ENCODE measurements at places on chromosomes 5 and 9.

DNA sequence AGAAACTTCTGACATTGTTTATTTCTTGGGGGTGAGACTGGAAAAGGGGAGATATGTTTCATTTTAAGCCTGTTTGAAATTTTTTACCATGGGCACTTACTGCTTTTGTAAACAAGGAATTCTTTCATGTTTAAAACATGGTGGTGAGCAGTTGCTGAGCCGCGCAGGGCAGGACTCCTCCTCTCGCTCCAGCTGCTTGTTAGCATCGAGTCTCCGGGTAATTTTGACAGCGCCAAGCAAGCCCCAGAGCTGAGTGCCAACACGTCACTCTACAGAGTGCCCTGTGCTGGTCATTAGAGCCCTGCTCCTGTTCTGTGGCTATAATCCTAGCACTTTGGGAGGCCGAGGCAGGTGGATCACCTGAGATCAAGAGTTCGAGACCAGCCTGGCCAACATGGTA lies 116.5 kb upstream of the MSX2 start:
- DNase-seq, result no peak

GRCh38 chr5:78787783-78788182 lies 139.2 kb upstream of the LHFPL2 start:
- DNase-seq, result no peak

DNA sequence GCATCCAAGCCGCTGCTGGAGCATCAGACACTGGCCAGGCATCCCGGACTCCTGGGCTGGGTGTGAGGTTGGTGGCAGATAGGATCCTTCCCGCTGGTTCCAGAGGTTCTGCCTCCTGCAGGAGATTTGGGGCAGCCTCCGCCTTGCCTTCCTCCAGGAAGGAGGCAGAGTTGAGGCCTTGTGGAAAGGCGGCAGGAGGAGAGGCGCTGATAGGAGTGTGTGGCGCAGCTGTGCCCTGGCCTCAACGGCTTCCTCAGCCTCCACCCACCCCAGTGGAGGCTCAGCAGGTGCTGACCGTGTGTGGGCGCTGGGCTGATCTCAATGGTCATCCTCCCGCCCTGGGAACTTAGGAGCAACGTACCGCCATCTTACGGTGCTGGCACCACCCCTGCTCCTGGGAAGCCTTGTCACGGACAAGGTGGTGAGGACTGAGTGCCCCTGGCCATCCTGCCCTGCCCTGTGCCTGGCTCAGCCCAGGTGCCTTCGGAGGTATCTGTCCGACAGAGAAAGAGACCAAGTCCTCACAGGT lies 10.2 kb downstream of the NCS1 start:
- no peak for DNase-seq

DNA sequence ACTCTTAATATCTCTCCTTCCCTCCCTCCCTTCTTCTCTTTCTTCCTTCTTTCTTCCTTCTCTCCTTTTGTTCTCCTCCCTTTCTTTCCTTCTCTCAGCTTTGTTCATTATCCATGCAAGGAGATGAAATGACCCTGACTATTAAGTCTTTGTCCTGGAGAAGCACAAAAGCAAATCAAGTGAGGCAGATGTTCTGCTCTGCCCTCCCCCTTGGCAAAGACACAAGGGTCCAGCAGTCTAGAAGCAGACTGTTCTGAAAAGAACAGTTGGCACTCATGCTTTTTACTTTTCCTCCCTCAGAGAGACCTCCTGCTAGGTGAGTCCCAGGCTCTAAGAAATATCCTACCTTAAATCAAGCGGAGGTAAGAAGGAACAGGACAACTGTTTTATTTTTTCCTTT lies 1067.6 kb upstream of the DMAC1 start:
- DNase-seq, result no peak

- DNase-seq, result no peak
Measured at GRCh38 chr5:88952344-88952743, 69.4 kb upstream of the MEF2C start.

- DNase-seq, result no peak
Measured at GRCh38 chr5:54148067-54148845, 162.1 kb downstream of the ARL15 start.

GRCh38 chr5:38780945-38781344 lies 64.9 kb upstream of the OSMR start:
- DNase-seq, result no peak

- no peak for DNase-seq
Measured at GRCh38 chr5:138778234-138778633, 25.0 kb downstream of the CTNNA1 start.

DNA sequence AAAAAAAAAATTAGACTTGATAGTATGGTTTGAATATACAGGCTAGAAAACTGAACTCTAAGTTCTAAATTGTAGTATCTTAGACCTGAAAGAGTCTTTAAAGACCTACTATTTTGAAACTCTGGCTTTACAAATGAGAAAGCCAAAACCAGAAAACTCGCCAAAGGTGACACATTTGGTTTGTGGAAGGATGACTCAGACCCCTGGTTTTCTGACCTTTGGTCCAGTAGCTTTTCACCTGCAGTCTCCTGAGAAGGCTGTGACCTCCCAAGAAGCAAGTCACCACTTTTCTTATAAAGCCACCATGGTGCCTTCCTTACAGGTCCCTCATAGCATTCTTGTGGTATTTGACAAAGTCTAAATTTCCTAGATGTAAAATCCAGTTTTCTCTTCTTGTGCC lies 102.1 kb upstream of the CEP78 start:
- DNase-seq, result no peak

GRCh38 chr9:899440-900184 lies 58.1 kb downstream of the DMRT1 start:
- DNase-seq, result no peak

All from activated naive CD4-positive, alpha-beta T cell treated with anti-CD3 and anti-CD28 coated beads, Interleukin-2, amount 50 U/mL, for 72 hours (primary cell).